ENCODE measurements at places on chromosomes 13 and 19. TPM values are rescaled to one million over a fixed set of nuclear protein-coding genes. Genes with fewer than 3 reads are reported as not detected.

- no peak overlapping the region for H3K4me3 ChIP-seq
- no peak overlapping the region for H3K27ac ChIP-seq
Observed at GRCh38 chr19:1901940-1902404, 3.2 kb upstream of the ADAT3 start.

- no peak overlapping the region for H3K27ac ChIP-seq
- H3K27me3 ChIP-seq = no peaks in the 10 kb centered on the region
- peaks cover 22% of the 10 kb centered on the region for H3K36me3 ChIP-seq
- H3K4me1 ChIP-seq = peaks cover 30% of the 10 kb centered on the region
- DNase-seq = no peak
- H3K4me3 ChIP-seq = no peak overlapping the region
Observed at GRCh38 chr13:33150662-33151061, 134.4 kb downstream of the KL start.

DNA sequence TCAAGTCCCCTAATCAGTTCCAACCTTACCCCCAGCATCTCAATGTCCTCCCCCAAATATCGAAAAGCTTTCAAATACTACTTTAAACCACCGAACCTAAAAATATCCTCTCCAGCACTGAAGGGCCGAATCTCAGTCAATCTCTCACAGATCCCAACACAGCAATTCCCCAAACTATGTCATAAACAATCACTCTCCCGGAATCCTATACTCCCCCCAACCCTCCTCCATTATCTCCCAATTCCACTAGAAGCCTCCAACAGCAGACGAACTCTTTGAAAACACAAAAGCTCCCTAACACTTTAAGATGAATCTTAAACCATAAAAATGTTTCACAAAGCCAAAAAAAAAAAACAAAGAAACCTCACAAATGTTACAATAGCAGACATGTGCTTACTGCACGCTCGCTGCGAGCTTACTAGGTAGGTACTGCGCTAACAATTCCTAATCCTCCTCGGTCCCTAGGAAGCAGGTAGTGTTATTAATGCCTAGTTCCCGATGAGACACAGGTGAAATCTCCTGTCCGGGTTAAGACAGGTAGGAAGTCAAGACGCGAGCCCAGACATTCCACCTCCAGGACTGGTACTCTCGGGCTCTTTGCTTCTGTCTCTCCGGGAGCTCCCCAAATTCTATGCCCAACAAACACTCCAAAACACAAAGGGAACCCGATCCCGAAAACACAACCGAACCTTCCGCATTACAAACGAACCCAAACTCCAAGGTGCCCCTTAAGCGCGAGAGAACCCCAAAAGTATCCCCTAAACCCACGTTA lies 14.2 kb downstream of the FBXO46 start:
- no peaks in the 10 kb centered on the region for H3K27me3 ChIP-seq
- H3K4me1 ChIP-seq = peaks cover 40% of the 10 kb centered on the region
- peaks cover 20% of the 10 kb centered on the region for H3K36me3 ChIP-seq
- DNase-seq = peak; percentile 6

GRCh38 chr13:110297766-110298504 lies 9.0 kb downstream of the COL4A1 start:
- H3K36me3 ChIP-seq = no peaks in the 10 kb centered on the region
- H3K4me1 ChIP-seq = peaks cover 9% of the 10 kb centered on the region
- H3K4me3 ChIP-seq = no peak overlapping the region
- peaks cover 29% of the 10 kb centered on the region for H3K27me3 ChIP-seq
- no peak for DNase-seq

DNA sequence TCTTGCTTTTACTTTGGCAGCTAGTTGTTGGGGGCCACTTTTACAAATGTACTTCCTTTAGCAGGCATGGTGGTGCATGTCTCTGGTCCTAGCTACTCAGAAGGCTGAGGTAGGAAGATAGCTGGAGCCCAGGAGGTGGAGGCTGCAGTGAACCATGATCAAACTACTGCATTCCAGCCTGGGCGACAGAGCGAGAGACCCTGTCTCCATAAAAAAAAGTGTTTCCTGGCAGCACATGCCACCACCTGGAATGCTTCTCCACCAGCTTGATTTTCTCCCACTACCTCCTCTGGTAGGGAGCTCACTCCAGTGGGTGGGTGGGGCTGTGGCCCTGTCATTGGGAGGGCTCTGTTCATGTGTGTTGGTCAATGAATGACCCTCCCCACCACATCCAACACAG lies 12.5 kb downstream of the FZR1 start:
- no peak overlapping the region for H3K27ac ChIP-seq
- DNase-seq = no peak
- no peak overlapping the region for H3K4me3 ChIP-seq
- H3K36me3 ChIP-seq = peaks cover 6% of the 10 kb centered on the region

GRCh38 chr13:113109151-113110047 lies 3.8 kb downstream of the F7 start:
- H3K4me3 ChIP-seq = peak overlapping the region; percentile 33
- peaks cover 6% of the 10 kb centered on the region for H3K27me3 ChIP-seq
- H3K36me3 ChIP-seq = no peaks in the 10 kb centered on the region
- H3K27ac ChIP-seq = peak overlapping the region; percentile 52
- H3K4me1 ChIP-seq = no peaks in the 10 kb centered on the region
- no peak for DNase-seq

GRCh38 chr13:31321457-31321856 lies 121.7 kb downstream of the B3GLCT start:
- H3K27me3 ChIP-seq = no peaks in the 10 kb centered on the region
- H3K27ac ChIP-seq = no peak overlapping the region
- no peaks in the 10 kb centered on the region for H3K4me1 ChIP-seq
- no peaks in the 10 kb centered on the region for H3K36me3 ChIP-seq

CDX2 gene
- total RNA-seq = not detected

NCCRP1 gene
- total RNA-seq = not detected

RDH8 gene
- total RNA-seq = not detected

RASA3 gene
- total RNA-seq = 23.5 TPM

NOTCH3 gene
- not detected for total RNA-seq
